ENCODE measurements at places on chromosomes 7 and 10. TPM values are rescaled to one million over a fixed set of nuclear protein-coding genes. Genes with fewer than 3 reads are reported as not detected.

The TUBAL3 gene
- 0.16 TPM for total RNA-seq

The SLC13A1 gene
- total RNA-seq, result not detected

DNA sequence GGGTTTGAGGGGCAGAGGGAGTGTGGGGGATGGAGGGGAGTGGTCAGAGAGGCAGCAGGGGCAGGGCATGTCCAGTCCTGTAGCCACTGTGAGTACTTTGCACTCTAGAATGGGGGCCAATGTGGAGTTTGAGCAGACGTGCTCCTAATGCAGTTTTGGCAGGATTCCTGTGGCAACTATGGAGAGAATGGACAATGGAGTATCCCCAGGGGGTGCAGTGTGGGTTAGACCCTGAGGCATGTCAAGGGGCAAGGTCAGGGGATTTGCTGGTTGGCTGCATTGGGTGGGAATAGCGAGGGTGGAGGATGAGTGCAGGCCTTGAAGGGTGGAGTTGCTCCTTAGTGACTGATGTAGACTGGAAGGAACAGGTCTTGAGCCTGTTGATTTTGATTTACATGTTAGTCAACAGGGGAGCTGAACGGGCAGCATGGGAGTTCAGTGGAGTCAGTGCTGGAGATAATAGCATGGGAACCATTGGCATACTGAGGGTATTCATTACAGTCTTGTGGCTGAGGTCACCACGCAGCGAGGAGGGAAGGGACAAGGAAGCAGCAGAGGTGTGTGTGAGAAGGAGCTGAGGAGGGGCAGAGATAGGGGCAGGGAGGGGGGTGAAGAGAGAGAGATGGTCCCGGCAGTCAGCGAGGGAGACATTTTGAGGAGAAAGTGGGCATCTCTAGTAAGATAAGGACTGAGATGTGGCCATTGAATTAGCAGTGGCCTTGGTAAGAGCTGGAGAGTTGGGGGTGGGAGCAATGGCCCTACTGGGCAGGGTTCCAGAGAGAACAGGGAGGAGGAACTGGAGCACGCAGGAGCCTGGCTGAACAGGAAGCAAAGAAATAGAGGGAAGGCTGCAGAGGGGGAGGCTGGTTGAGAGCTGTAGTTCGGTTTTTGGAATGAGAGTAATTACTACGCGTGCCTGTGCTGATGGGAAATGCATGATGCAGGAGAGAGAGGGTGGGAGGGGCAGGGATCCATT lies 112.7 kb downstream of the CCNY start:
- DNase-seq, result no peak

- DNase-seq, result no peak
These were observed 66.8 kb upstream of the CCNJ start for GRCh38 chr10:95976362-95977229.

DNA sequence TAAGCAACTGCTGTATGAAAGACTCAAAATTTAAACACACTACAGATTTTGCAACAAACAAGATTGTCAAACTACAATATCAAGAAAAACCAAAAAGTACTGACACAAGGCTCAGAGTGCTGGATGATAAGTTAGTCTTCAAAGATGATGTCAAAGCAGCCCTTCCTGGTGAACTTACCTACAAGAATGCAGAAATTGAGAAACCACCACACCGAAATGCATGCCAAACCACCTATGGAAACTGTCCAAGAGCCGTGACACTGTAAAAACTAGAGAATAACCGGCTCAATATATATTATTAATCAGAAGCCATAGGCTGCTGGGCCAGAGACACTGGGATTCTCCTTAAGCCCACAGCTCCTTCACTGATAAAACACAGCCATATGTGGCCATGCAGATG lies 25.3 kb downstream of the DENND11 start:
- no peak for DNase-seq

GRCh38 chr10:18325410-18325809 lies 185.2 kb downstream of the CACNB2 start:
- DNase-seq, result no peak

GRCh38 chr7:128916643-128916915 lies 6.1 kb upstream of the KCP start:
- DNase-seq, result no peak

- DNase-seq, result no peak
These were observed 387.4 kb upstream of the CELF2 start for GRCh38 chr10:10630281-10630680.

- no peak for DNase-seq
These were observed 54.4 kb upstream of the TMEM72 start for GRCh38 chr10:44856696-44857095.

DNA sequence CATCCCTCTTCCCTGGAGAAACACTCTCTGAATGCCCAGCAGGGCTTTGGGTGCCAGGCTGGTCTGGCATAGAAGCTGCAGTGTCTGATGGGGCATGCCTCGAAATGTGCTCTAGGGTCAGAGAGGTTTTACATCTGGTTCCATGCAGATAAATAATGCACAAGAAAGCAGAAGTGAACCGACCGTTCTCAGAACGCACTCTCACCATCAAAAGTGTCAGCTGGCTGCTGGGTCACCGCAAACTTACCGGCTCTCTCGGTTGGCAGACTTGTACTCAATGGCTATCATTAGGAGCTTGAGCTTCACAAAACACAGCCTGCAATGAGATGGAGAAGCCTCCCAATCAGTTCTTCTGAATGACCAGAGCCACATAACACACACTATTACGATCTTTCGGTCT lies 610.0 kb downstream of the KCNMA1 start:
- no peak for DNase-seq

GRCh38 chr7:128405471-128406313 lies 4.1 kb downstream of the IMPDH1 start:
- DNase-seq, result no peak

DNA sequence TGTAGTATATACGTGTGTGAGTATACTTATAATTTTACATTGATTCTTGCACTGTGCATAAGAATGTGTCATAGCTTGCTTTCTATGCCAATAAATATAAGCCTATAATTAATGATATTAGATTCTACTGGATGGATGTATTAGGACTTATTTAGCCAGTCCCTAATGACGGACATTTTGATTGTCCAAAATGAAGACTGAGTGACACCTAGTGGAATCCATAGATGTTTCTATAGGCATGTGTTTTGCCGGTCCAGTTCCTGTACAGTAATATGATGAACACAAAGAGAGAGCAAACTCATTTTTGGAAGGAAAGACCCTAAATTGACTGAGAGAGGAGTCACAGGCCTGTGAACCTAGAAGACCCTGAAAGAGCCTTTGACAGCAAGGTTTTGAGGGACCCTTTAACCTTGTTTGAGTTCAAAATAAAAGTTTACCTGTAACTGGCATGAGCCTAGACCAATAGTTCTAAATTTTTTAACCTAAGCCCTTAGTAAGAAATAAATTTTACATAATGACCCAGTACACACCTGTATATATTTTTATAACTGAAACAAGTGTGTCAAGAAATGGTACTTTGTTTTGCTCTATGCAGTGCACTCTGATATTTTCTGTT lies 42.4 kb upstream of the AGBL3 start:
- DNase-seq, result no peak

GRCh38 chr10:104819731-104820130 lies 178.6 kb downstream of the SORCS3 start:
- no peak for DNase-seq
